Effector CD4-positive, alpha-beta T cell (primary cell): ENCODE measurements at places on chromosomes 1 and 21.

GRCh38 chr1:112358061-112358770, 37.8 kb upstream of the CTTNBP2NL start:
- no peak for DNase-seq

- DNase-seq = no peak
These were observed 23.7 kb upstream of the TIAM1 start for GRCh38 chr21:31367801-31368200.

DNA sequence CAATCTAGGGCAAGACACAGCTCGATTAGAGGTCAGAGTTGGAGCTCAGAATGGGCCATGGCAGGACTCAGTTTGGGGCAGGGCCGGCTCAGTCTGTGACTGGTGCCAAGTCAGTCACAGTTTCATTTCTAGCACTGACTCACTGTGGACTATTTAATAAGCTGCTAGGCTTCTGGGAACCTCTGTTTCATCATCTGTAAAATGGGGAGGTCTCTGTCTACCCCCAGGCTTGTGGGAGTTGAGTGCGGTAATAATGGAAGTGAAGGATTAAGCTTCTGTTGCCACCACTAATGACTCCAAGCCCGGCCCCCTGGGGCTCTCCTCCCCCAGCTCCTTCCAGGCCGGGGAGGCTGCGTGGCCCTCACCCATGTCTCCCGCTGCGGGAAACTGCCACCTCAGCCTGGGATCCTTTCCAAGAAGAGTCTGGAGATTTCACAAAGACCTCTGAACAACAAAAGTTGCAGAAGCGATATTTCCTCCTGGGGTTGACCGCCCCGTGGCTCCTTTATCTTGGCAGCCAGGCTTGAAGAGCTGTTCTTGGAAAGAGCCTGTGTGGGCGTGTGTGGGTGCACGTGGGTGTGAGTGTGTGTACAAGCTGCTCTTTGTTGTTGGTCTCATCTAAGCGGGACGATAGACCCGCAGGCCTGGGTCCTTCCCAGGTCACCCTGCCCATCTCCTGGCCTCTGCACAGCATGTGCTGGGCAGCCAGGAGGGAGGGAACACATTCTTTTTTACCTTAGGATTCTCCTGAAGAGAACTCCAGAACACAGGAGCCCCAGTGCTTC, 29.1 kb downstream of the KNCN start:
- DNase-seq = no peak

DNA sequence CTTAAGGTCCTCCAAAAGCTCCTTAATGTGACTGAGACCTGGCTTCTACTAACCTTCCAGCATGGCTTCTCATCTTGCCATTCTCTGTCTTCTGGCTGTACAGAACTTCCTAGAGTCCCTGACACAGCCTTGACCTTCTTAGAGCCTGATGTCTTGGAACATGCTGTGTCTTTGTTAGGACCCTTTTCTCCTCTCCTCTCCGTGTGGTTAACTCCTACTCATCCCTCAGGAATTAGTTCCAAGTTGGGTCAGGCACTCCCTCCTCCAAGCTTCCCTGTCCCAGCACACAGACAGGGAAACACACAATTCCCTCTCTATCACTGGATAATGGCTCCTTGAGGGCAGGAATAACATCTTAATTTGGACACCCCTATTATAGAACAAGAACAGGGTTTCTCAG, 275.4 kb upstream of the USP24 start:
- no peak for DNase-seq

- no peak for DNase-seq
These were observed 19.7 kb upstream of the MX1 start for GRCh38 chr21:41406340-41406739.

GRCh38 chr1:167430134-167430848, 88.0 kb downstream of the CD247 start:
- DNase-seq = no peak

GRCh38 chr21:41510500-41510899, 2.5 kb upstream of the TMPRSS2 start:
- no peak for DNase-seq

- DNase-seq = no peak
These were observed 150.3 kb downstream of the HMGB4 start for GRCh38 chr1:34013958-34014737.

GRCh38 chr1:17618558-17619247, 79.2 kb downstream of the ARHGEF10L start:
- no peak for DNase-seq

DNA sequence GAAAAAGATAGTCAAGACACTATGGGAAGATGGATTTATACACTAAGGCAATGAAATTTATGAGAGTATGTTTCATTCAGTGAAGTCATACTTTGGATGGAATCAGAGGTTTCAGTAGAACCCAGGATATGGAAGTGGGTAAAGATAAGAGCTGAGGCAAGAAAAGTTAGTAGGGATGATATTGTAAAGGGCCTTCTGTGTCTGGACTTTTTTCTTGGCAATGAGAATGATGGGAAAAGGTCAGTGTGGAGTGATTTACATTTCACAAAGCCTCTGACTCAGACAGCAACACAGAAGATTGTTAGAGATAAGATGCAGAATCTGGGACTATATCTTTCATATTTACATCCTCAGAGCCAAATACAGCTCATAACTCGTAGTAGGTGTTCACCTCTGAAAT, 32.1 kb downstream of the SH3BGR start:
- DNase-seq = no peak

- no peak for DNase-seq
These were observed 205.2 kb downstream of the RHOU start for GRCh38 chr1:228940526-228940925.

DNA sequence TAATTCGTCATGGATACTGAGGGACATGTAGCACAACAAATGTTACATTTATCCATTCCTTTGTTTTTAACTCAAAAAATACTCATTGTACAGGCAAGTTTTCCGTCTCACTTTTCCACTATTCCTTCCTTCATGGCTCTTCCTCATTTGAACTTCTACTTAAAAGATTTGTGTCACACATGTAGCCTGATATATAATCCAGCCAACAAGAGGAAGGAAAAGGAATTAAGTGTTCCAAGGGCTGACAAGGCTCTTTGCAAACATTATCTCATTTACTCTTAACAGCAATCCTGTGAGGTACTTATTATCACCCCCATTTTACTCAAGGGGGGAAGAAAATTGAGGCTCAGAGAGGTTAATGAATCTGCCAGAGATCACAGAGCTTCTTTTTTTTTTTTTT, 22.9 kb downstream of the CD244 start:
- DNase-seq = no peak

- DNase-seq = no peak
These were observed 43.0 kb downstream of the GALNT2 start for GRCh38 chr1:230109895-230110667.

GRCh38 chr1:57270927-57271698, 152.7 kb downstream of the DAB1 start:
- DNase-seq = no peak

GRCh38 chr1:214233856-214234634, 46.9 kb upstream of the SMYD2 start:
- DNase-seq = no peak

GRCh38 chr1:14486401-14487201, 111.9 kb upstream of the KAZN start:
- no peak for DNase-seq

DNA sequence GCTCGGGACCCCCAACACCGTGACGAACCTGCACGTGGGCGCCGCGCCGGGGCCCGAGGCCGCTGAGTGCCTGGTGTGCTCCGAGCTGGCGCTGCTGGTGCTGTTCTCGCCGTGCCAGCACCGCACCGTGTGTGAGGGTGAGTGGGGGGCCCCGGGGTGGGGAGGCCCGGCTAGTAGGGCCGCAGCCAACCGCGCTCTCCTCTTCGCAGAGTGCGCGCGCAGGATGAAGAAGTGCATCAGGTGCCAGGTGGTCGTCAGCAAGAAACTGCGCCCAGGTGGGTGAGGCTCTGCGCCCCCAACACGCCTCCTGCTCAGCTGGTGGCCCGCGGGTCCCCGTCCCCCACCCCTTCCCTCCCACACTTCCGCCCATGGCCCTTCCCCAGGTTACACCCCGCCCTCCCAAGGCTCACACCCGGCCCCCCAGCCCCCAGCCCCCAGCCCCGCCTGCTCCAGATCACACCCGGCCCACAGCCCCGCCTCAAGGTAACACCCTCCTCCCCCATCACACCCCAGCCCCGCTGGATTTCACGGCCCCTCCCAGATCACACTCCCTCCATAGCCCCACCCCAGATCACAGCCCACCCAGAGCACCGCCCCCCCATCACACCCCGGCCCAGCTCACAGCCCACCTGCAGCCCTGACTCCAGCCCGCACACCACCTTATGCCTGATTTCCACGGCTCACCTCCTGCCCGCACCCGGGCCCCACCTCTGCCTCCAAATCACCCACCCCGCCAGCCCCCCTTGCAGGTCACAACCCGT, 2.4 kb upstream of the MMP23B start:
- peak; percentile 72 for DNase-seq

GRCh38 chr21:41199123-41199522, 31.2 kb downstream of the BACE2 start:
- DNase-seq = no peak
